ENCODE measurements at places on chromosomes 3 and 15. TPM values are rescaled to one million over a fixed set of nuclear protein-coding genes. Genes with fewer than 3 reads are reported as not detected.

The DNASE1L3 gene
- 0.59 TPM for polyA plus RNA-seq

The GPR156 gene
- 1.7 TPM for polyA plus RNA-seq

The SLCO2A1 gene
- polyA plus RNA-seq: 12.5 TPM

- no peak for DNase-seq
These were observed 484.4 kb upstream of the TPRG1 start for GRCh38 chr3:188687389-188687788.

GRCh38 chr3:111803123-111803593 lies 55.9 kb upstream of the PHLDB2 start:
- no peak for DNase-seq

- DNase-seq: no peak
These were observed 38.4 kb downstream of the GTF2E1 start for GRCh38 chr3:120780977-120781376.

DNA sequence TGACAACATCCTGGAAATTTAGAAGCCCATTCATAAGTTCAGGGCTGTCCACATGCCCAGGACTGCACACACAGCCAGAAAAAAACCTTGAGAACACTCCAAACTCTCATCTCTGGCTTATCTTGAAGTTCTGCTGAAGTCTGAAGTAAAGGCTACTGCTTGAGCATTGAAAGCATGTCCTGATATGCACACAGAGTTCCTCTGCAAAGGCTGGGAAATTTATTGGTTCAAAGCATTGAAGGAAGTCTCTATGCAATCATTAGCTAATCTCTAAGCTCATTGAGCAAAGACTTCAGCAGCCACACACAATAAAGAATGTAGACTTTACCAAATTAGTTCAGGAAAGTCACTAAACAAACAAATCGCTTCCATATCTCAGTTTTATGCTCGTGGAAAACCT lies 162.0 kb upstream of the STT3B start:
- DNase-seq: no peak

DNA sequence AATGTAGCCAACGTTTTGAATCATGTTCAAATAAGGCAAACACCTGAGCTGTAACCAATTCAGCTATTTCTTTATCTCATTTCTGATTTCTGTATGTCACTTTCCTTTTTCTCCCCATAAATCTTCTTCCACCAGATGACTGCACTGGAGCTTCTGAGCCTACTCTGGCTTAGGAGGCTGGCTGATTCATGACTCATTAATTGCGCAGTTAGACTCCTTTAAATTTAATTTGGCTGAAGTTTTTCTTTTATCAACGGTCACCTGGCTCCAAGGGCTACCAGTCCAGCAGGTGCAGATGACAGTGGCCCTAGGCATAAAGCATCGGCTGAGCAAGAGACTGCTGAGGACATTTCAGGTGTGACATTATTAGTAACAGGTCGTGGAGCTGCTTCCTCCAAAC lies 39.6 kb upstream of the ITGA11 start:
- DNase-seq: no peak

All from spinal cord (tissue), 10 donors.